ENCODE measurements at places on chromosomes 16 and 17.

DNA sequence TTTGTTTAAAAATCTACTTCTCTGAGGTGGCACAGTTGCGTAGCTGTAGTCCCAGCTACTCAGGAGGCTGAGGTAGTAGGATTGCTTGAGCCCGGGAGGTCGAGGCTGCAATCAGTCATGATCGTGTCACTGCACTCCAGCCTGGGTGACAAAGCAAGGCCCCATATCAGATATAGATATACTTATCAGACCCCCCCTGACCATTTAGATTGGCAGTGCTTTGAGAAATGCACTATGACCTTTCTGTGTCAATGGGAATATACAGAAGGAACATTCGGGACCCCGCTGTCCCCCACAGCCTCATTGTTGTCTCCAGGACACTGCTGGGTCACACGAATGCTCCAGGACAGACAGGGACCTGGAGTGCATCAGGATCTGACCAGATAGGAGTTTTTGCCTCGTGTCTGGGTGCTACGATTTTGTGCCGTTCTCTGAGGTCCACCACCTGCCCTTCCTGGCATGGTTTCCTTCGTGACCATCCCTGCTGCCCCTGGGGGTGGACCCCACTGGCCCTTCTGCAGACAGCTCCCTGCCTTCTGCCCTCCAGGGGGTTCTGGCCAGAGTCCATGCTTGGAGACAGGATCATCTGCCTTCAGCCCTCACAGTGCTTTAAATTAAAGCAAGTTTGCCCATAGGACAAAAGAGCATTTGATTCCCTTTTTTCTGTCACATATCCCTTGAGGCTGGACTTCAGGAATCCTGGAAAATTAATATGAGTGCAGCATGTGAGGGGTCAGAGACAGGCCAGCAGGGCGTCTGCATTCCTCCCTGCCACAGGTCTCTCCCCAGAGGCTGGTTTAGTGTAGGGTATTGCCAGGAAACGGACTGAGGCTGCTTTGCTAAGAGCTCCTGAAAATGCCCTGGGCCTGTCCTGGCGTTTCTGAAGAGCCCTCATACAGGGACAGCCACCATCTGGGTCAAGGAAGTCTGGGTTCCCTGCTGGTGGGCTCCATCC, 19.3 kb downstream of the PLD6 start:
- DNase-seq, result no peak

- DNase-seq, result no peak
These were observed 11.8 kb downstream of the GNAO1 start for GRCh38 chr16:56203052-56203451.

DNA sequence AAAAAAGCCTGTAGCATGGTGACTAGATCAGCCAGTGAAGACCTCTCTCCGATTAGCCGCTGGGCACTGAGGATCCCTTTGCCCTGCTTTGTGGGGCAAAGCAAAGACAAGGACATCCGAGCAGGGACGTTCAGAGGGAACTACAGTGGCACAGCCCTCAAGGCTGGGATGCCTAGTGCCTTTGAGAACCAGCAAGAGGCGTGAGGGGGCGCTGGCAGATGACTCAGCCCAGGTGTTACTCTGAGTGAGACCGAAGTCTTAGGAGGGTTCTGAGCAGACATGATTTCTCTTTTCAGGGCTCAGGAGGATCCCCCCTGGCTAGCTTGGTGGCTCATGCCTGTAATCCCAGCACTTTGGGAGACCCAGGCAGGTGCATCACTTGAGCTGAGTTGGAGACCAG, 178.6 kb downstream of the CPPED1 start:
- DNase-seq, result no peak

- no peak for DNase-seq
These were observed 24.2 kb downstream of the FAM117A start for GRCh38 chr17:49739641-49740271.

DNA sequence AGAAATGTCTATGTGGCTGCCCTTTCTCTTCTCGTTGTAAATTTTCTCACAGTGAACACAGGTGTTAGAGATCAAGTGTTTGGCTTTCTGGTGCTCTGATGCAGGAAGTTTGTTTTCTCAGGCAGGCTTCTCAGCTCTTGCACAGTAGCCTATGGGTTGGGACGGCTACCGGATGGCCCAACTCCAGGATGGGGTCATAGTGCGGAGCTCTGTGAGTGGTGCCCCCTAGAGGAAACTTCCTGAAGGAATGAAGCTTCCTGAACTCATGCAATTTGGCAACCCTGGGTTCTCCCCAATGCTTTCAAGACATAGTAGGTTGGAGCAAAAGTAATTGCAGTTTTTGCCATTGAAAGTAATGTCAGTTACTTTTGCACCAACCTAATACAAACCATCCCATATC, 407.5 kb upstream of the HSBP1 start:
- DNase-seq, result no peak

DNA sequence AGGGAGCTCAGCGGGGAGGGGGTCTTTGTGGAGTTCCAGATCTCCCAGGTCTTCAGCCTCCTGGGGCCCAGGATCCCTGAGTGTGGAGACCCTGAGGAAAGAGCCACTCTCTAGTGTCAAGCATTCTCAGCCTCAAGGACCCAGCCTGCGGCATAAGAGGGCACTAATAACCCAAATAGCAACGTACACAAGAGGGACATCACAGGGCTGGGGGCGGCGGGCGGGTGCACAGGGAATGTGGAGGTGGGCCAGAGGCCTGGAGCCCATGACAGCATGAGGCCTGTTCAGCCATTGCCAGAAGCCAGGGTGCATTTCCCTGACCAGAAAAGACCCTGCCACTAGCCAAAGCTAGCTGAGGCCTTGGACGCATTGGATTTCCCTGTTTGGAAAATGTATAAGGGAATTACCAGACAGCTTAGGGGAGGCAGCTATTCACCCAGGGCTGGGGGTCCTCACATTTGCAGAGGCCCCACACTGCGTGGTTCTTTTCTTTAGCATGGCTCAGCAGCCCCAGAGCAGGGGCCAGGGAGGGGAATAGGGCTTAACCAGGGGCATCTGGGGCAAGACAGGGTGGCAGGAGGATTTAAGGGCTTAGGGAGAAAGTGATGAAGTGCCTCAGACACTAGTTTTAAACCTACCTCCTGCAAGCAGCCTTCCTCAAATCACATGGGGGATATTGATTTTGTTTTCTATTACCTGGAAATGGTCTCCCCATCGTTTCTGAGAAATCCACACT, 13.5 kb upstream of the ALOX15B start:
- no peak for DNase-seq

DNA sequence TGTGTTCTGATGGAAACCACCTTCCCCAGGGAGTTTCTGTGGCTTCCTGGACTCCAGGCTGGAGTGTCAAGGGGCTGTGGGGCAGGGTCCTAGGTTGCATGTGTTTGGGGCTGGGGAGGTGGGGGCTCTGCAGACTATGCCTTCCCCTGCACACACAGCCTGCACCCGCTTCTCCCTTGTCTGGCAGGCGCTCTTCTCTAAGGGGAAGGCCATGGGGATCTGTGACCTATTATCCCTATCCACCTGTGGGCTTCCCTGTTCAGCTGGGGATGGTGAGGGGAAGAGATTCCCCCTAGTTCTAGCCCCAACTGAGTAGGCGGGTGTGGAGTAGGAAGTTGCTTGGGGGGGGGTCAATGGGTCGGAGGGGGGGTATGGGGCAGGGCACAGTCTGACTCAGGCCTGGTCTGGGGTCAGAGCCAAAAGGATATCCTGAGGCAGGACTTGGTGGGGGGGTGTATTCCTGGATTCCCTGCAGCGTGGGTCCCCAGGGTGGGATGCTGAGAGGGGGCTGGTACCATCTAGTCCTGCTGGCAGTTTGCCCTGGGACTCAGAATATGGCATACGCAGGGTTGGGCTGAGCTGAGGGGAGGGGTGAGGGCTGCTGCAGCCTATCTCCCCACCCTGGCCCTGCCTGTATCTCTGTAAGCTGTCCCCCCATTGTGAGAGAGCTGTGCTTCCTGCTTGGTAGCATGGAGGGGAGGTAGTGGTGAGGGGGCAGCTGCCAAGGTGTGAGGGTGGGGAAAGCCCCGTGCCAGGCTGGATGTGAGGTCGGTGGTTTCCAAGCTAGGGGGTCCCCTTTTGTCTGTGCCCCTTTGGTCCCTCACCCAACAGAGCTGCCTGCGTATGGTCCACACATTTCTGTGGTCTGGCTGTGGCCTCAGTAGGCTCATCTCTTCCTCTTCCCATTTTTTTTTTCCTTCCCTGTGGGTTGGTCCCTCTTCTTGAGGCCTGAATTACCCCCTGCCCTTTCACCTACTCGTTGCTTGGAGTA, 14.7 kb downstream of the RARA start:
- DNase-seq, result no peak

- DNase-seq, result no peak
These were observed 111.1 kb downstream of the OR1D5 start for GRCh38 chr17:2952174-2952845.

- DNase-seq, result no peak
These were observed 163.7 kb downstream of the MSI2 start for GRCh38 chr17:57419940-57420550.

GRCh38 chr17:67035131-67036083, 8.9 kb upstream of the CACNG1 start:
- no peak for DNase-seq

DNA sequence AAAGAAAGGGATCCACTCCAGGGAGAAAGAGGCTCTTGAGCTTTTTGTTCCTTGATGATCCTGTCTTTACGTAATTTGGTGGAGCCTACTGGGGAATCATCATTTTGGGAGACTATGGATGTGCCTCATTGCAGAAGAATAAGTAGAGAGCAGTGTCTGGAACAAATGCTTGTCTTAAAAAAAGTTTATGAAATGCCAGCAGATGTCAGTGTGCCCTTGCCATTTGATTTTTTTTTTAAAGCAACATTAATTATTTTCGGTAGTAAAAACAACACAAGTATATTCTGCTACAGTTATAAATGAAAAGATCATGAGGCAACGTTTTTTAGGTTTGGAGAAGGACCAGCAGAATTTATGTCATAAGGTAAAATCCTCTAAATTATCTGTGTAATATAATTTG, 934.8 kb upstream of the EEF2KMT start:
- no peak for DNase-seq

DNA sequence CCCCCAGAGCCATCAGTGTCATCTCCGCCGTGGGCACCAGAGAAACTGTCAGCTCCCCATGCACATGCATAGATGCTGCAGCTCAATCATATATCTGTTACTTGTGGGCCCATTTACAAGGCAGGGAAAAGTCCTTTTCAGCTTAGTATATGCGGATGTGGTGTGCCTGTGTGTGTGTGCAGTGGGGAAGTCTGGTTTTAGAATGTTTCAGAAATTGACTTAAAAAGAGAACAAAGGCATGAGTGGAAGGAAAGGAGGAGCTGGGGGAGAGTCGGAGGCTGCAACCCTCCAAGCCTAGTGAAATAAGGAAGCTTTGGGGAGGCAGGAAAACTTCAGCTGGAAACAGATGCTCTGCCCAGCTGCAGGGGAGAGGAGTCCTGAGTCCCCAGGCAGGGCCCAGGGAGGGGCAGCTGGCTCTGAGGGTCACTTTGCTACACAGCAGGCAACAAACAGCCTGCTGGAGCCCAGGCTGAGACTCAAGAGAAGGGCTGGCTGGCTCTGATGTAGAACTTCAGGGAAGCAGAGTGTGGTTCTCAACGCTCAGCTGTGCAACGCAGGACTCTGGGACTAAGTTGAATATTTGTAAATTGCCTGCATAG, 11.1 kb upstream of the CD300LD start:
- no peak for DNase-seq

DNA sequence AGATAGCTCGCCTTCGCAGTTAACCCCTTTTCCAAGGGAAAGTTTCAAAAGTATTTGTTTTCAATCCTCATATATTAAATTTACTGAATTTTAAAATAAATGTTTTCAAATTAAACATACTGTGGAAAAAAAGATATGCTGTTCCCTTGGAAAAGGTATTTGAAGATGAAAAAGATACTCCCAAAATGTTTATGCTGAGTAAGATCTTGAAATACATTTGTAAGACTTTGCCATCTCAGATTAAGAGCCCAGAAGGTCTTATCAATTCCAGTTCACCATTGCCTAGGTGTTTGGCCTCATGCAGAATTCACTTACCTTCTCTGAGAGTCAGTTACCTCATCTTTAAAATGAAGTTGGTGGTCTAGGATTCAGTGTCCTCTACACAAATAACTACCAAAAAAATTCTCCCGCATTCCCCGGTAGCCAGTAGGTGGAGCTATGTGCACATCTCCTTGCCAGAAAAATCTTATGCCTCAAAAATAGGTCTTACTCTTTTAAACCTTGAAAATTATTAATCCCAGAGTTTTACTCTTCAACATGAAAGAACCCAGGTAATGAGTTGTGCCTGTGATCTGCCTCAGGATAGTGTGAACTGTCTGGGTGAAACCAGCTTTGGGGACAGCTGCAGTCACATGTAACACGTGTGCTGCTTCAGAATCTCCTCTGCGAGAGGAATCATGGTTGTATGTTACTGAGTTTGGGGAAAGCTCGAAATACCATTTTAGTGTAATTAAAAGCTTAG, 178.3 kb downstream of the MRTFB start:
- DNase-seq, result no peak

DNA sequence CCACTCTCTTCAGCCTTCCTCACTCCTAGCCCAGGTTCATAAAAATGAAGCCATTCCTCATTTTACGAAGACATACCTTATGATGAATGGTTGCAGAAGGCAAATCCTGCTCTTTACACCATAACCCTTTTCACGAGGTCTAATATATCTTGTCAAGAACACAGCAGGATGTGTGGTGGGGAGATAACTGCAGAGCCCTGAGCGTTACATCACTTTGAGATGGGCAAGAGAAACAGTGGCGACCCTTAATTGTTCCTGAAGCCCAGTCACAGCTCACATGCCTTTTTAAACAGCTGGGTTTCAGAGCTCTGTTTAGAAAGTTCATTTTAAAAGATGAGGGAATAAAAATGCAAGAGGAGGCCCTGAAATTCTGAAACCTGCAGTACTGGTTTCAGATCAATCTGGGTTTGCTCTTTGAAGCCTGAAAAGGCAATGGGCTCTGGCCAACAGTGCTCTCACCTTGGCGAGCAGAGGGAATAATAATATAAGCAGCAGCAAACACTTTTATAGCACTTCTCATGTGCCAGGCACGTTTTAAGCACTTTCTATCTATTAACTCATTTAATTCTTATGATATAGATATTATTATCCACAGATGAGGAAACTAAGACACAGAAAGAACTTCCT, 2.9 kb downstream of the FAM117A start:
- no peak for DNase-seq

GRCh38 chr17:11779892-11780291, 181.6 kb downstream of the DNAH9 start:
- DNase-seq, result no peak

- DNase-seq, result no peak
These were observed 30.1 kb upstream of the BAHCC1 start for GRCh38 chr17:81365148-81365600.

GRCh38 chr16:89179148-89179484, 7.6 kb downstream of the CDH15 start:
- DNase-seq, result no peak

Measured in cerebellar nuclear complex (tissue), 1 donor.